Activated effector memory CD4-positive, alpha-beta T cell treated with anti-CD3 and anti-CD28 coated beads, Interleukin-2, amount 50 U/mL, for 16 hours (primary cell): ENCODE measurements at places on chromosomes 6 and 20.

- DNase-seq: no peak
Observed at GRCh38 chr6:156791320-156791850, 14.2 kb downstream of the ARID1B start.

DNA sequence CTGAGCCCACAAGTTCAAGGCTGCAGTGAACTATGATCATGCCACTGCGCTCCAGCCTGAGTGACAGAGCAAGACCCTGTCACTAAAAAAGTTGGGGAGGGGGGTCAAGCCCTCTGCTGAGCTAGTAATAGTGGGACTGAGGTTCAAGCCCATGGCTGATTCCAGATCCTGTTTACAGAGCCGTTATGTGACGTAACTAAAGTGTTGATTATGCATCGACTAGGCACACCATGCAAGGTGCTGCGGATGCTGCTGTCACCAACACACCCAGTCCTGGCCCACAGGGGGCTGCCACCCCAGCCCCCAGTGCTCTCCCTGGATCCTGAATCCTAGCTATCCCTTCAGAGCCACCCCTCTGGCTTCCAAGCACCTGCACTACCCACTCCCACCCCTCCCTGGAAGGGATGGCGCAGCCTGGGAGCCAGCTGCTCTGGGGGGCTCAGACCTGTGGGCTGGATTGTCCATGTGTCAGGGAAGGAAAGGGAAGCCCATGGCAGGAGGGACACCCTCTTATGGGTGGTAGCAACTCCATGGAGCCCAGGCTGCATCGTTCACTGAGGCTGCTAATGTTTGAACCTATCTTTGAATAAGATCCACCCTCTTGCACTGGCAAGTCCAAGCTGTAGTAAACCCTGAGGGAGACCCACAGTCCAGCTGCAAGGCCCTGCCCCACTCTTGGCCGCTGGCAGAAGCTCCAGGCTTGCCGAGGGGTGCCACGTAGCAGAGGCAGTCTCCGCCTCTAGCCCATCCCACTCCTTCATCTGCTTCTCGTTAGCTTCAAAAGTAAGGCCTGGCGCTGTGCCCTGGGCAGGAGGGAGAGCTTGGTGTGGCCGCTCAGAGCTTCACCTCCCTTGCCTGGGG lies 95.0 kb downstream of the SNX5 start:
- DNase-seq: no peak

DNA sequence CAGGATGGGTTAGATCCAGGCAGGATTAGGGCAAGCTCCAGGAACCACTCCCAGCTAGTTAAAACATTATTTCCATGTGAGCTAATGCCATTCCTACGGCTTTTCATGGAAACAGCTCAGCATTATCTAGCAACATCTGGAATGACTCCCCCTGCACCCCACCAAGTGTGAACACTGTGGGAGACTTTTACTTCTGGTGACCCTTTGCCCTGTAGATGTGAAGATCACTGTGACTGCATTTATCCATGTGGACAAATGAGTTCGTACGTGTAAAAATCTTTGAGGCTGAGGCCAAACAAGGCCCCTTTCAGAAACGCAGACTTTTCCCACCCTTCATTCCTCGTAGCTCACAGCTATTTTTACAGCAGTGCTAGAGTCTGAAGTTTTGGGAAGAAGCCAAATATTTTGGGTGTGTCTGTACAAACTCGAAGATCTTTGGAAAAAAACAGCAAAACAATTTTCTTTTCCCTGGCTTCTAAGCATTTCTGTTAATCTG lies 221.8 kb upstream of the SOX4 start:
- DNase-seq: no peak

- DNase-seq: peak; percentile 89
Observed at GRCh38 chr20:36199345-36200257, 36.7 kb upstream of the AAR2 start.

- peak; percentile 28 for DNase-seq
Observed at GRCh38 chr6:42276034-42276890, 58.6 kb upstream of the MRPS10 start.
